ENCODE measurements at places on chromosomes 3 and 15.
A peak's percentile ranks its signal among the peaks of the same experiment; 100 is the strongest.

DNA sequence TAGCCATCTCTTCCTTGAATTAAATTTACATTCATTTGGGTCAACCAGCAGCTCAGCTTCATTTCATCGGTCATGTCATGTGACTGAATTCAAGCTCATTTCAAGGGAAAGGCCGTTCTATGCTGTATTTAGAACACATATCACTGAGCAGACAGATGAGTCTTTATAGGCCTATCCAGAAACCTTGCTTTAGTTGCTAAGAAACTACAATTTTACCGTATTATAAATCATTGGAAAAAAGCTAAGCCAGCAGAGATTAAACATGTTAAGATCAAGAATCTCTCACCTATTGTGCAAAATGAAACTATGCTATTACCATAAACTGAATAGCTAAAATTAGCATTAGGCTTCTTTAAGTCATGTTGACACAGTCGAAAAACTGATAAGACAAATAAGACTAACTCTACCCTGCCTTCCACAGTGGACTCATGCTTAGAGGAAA, 2.2 kb downstream of the NPTN start:
- no peak for DNase-seq

DNA sequence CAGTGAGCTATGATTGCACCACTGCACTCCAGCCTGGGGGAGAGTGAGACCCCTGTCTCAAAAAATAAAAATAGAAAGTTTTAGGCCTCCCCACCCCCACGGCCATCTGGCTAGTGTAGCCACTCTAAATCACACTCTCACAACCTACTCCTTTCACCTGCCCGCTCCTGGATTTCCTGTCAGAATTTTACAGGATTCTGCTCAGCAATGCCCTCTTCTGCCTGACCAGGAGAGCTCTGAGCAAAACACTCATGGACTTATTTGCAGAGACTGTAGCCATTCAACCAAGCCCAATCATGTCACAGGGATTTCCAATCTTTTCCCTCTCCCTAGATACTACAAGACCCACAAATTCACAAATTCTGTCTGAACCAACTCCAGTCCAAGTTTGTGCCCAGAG, 242.6 kb upstream of the TPRG1 start:
- DNase-seq = no peak

DNA sequence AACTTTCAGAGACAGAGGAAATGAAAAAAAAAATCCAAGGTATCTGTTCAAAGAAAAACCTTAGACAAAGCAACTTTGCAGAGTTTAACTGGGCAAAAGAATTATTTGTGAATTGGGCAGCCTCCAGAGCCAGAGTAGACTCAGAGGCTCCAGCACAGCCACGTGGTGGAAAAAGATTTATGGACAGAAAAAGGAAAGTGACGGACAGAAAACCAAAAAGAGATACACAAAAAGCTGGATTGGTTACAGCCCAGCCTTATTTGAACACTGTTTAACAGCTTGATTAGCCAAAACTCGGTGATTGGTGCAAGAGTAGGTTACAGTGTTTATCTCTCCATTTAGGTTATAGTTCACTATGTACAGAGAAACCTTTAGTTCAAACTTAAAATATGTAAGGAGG, 23.7 kb upstream of the GPD1L start:
- no peak for DNase-seq

GRCh38 chr3:52188556-52188955, 9.4 kb upstream of the ALAS1 start:
- DNase-seq = no peak

DNA sequence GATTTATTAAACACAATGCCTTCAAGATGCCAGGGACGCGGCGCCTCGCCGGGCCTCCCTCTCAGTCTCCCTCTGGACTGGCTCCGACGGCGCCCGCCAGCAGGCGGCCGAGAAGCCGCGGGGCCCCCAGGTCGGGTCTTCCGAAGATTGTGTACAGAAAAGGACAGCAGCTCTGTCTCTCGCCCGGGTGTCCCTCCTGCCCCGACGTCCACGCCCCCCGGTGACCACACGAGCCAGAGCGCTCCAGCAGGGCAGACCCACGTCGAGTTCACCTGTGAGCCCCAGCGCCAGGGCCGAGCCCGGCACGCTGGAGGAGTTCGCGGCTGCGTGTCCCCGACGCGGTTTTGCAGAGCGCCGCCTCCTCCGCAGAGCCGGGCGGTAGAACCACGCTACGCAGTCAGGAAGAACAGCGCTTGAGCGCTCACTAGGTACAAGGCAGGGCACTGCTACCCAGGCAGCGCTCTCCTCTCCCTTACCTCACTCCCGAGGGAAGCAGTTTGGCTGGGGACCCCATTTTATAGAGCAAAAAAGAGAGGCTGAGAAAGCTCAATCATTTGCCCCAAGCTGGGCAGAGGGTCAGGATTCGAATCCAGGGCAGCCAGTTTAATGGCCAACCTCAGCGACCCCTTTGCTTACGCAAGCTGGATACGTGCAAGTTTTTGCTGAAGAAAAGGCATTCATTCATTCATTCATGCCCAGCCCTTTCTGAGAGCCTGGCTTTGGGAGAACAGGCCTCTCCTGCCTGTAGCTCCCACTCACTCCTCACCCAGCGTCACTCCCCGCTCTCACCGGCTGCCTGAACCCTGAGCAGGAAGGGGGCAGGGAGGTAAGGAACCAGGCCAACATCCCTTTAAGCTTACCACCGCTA, 3.0 kb upstream of the TLE3 start:
- peak; percentile 55 for DNase-seq

DNA sequence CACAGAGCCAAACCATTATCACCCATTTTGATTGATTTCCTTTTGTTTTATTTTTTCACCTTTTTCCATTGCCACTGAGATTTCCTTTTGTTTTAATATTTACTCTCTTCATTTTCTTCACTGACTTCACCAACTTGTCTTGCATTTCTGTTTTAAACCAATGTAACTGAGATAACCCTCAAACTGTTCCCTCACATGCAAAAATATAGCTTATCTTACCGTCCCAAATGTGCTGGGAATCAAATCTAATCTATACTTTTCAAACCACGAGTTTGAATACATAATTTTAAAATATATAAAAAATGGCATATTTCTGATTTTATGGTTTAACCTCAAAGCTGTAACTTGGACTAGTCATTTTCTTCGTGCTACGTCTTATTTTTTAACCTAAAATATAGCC, 143.8 kb downstream of the PLD1 start:
- no peak for DNase-seq

- no peak for DNase-seq
Observed at GRCh38 chr3:62601238-62602070, 228.1 kb upstream of the FEZF2 start.

GRCh38 chr3:54132685-54133084, 10.3 kb downstream of the CACNA2D3 start:
- DNase-seq = no peak

- DNase-seq = no peak
Observed at GRCh38 chr3:126947429-126947828, 35.5 kb upstream of the PLXNA1 start.

- no peak for DNase-seq
Observed at GRCh38 chr3:38421679-38422336, 31.9 kb upstream of the ACVR2B start.

DNA sequence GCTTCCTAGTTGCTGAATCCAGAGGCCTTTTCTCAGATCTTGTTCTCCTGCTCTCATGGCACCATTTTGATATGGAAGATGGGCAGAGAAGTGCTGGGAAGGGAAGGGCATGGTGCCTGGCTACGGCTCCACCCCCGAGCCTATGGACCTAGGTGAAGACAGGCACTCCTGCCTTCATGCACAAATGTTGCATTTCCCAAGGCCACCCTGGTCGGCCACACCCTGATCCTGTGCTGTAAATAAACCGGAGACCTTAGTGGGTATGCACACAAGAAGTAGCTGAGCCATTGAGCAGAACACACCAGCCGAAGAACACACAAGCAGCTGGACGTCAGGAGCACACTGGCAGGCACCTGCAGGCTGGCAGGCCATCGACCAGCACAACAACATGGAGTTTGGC, 261.6 kb downstream of the SHQ1 start:
- DNase-seq = no peak

GRCh38 chr15:63335543-63336240, 46.0 kb downstream of the CA12 start:
- DNase-seq = no peak

GRCh38 chr15:88803241-88803919, at the start of gene ACAN:
TSS of gene ACAN (plus strand) at chr15:88803436. CDS start at chr15:88836207, 32,771 bp downstream.
- DNase-seq = no peak

DNA sequence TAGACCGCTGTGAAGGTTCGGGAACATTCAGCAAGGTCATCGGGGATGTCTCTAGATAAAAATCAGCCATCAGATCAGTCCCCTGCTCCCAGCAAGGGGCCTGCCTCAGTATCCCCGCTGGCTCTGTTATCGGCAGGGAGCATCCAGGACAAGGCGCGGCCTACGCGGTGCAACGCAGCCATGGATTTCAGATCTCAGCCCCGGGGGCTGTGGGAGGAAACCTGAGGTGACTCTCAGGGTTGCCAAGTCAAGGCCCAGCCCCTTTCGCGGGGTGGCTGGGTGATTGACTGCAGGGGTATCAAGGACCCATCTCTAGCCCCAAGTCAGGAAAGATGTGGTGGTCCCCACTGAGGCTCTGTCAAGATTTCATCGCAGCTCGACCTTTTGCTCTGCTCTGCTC, 23.1 kb upstream of the CD47 start:
- DNase-seq = no peak

GRCh38 chr15:32716216-32716914, 1.4 kb upstream of the GREM1 start:
- DNase-seq = no peak

- no peak for DNase-seq
Observed at GRCh38 chr3:190320594-190321362, 1.5 kb downstream of the CLDN1 start.

GRCh38 chr3:36677331-36678007, 86.9 kb downstream of the DCLK3 start:
- no peak for DNase-seq

GRCh38 chr3:115040673-115041286, 106.3 kb downstream of the ZBTB20 start:
- peak; percentile 31 for DNase-seq

GRCh38 chr15:101382544-101382943, 87.5 kb upstream of the SNRPA1 start:
- no peak for DNase-seq

- no peak for DNase-seq
Observed at GRCh38 chr15:35533130-35534110, 12.5 kb downstream of the DPH6 start.

- DNase-seq = peak; percentile 6
Observed at GRCh38 chr3:133506215-133506901, 67.1 kb upstream of the CDV3 start.

- DNase-seq = no peak
Observed at GRCh38 chr3:81452418-81452817, 309.0 kb downstream of the GBE1 start.

DNA sequence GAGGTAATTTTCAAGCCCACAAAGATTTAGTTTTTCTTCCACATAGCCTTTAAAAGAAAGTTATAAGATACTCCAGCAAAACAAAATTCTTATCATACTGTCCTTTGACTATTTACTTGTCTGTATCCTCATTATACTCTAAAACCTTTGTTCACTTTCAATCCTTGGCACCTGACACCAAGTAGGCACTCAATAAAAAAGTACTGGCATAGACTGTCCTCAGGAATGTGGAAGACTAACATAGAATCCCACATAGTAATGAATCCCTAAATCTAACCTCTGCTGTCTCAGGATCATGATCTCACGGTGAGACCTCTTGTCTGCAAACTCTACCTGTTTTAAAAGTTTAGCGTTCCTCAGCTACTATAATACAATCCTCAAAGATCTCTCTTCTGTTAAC, 21.6 kb downstream of the PHC3 start:
- no peak for DNase-seq

DNA sequence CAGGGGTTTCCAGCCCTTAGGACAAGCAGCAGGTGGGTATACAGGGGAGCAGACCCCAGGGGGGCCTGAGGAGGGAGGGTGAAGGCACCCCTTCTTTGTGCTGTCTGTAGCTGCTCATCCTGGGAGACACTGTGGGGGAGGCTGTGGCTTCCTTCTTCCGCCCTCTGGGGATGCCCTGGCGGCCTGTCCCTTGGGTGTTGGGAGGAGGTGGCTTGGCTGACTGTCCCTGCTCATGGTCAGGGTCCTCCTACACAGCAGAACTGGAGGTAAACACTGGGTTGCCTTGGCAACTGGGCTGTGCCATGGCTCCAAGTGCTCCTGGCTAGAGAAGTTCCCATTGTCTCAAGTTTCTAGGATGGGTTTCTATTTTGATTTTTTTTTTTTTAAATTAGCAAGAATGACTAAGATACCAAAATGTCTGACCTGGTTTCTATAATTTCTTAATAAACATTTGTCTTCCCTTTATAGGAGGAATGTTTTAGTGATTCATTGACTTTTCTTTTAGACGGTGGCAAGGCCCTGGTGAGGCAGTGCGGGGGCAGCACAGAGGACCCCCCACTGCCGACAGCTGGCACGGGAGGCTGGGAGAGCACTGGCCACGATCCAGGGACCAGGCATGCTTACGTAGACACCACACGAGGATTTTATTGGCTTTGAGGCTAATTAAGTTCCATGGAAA, 12.4 kb downstream of the KLF13 start:
- no peak for DNase-seq

DNA sequence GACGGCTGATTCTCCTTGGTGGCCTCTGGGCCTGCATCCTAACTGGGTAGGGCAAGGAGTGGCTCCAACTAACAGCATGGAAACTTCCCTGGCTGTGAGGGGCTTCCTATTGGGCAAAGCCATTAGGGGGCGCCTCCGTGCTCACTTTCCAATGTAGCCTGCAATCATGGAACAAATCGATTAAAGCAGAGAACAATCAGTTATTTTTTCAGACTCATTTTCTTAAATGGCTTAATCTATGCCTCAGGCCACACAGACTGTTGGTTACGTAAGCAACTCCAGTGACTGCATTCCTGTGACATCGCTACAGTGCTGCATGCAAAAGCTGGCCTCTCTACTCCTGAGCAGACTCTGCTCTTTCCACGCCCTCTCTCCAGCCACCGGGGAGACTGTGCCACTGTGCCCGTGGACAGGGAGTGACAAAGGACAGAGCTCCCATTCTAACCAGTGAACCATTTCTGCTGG, 278.9 kb downstream of the KLF13 start:
- DNase-seq = no peak

DNA sequence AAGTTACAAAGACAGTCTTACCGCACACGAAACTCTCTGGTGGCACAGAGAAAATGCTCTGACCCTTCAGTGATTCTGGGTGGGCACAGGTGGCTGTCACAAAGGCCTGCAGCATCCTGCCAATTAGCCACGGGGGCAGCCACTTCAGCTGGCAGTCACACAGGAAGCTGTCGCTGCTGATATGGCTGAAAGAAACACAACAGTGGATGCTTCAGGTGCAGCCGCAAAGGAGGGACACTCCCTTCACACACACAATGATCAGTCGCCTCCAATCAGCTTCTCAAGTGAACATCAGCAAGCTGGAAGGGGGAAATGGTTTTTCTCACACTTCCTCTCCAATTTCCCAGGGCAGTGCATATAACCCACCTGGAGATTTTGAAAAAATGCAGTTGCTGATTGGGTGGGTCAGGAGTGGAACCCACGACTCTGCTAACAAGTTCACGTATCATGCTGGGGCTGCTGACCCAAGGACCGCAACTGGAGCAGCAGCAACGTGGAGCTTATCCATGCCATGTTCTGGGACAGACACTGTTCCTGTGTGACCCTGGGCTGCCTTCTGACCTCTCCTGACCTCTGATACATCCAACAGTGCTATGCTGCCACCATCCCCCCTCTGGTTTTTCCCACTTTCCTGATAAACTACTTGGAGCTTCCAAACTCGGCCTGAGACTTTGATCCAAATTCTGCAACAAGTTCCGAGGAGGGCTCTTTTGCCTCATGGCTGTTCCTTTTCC, 106.6 kb downstream of the LRIG1 start:
- peak; percentile 10 for DNase-seq
